ENCODE measurements at places on chromosomes 6 and 20. TPM values are rescaled to one million over a fixed set of nuclear protein-coding genes. Genes with fewer than 3 reads are reported as not detected.

The COMMD7 gene
- total RNA-seq = 35.9 TPM

The PGC gene
- not detected for total RNA-seq

The RPS6KA2 gene
- total RNA-seq = 10.9 TPM

The SRC gene
- total RNA-seq = 4.2 TPM

The ERVFRD-1 gene
- total RNA-seq = not detected

The TRIM31 gene
- total RNA-seq = not detected

The KCNK16 gene
- total RNA-seq = not detected

The LGSN gene
- not detected for total RNA-seq

The ZKSCAN8 gene
- 20.7 TPM for total RNA-seq

The SLC35B2 gene
- total RNA-seq = 14.1 TPM

The MYLK4 gene
- total RNA-seq = 0.16 TPM

The NKX2-2 gene
- total RNA-seq = not detected

The BPIFA1 gene
- total RNA-seq = not detected

The C6orf132 gene
- 0.14 TPM for total RNA-seq

The GJA1 gene
- total RNA-seq = 0.14 TPM

The COL9A3 gene
- not detected for total RNA-seq

The PGK2 gene
- not detected for total RNA-seq

The PLAGL1 gene
- total RNA-seq = 15.9 TPM

The BFSP1 gene
- 0.12 TPM for total RNA-seq

The COL20A1 gene
- 0.04 TPM for total RNA-seq

The ATP9A gene
- 2.7 TPM for total RNA-seq

The ANGPT4 gene
- total RNA-seq = not detected

The KIAA1755 gene
- not detected for total RNA-seq

The PI16 gene
- 1.9 TPM for total RNA-seq

The C4A gene
- total RNA-seq = 3.9 TPM

The TSPYL4 gene
- 10.8 TPM for total RNA-seq

The APOBEC2 gene
- not detected for total RNA-seq

The TBXT gene
- not detected for total RNA-seq

The GNMT gene
- 0.50 TPM for total RNA-seq

The C6orf58 gene
- total RNA-seq = not detected

The SLC13A3 gene
- total RNA-seq = 0.07 TPM

The HS3ST5 gene
- total RNA-seq = not detected

The BMP6 gene
- 0.27 TPM for total RNA-seq

The CCN5 gene
- total RNA-seq = not detected

The C6orf52 gene
- 1.2 TPM for total RNA-seq

The B3GALT4 gene
- 2.8 TPM for total RNA-seq

The HMGCLL1 gene
- not detected for total RNA-seq

The BTBD9 gene
- 8.2 TPM for total RNA-seq

The FAM110A gene
- 15.5 TPM for total RNA-seq

The KIF13A gene
- not detected for total RNA-seq

The SCGN gene
- total RNA-seq = not detected

The SLC17A2 gene
- not detected for total RNA-seq

The ABHD16B gene
- 0.16 TPM for total RNA-seq

The IRAK1BP1 gene
- total RNA-seq = 1.6 TPM

Data from activated CD4-positive, alpha-beta T cell treated with anti-CD3 and anti-CD28 coated beads for 36 hours (primary cell).